ENCODE measurements at places on chromosomes 1 and 21.

DNA sequence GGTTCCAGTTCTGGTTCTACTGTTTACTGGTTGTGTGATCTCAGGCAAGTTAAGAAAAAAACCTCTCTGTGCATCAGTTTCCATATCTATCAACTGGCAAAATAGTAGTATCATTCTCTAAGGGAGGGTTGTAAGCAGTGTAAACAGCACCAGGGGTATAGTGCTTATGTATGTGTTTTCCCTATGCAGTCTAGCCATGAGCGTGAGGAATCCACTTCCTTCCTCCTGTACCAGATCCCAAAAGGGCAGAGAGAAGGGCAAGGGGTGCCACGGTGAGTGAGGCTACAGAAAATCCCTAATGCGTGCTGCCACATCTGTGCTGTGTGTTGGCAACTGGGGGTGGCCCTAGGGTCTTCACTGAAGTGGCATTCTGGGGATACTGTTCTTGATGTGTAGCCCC is 18.4 kb upstream of the RNF19B start:
- no peaks in the 10 kb centered on the region for H3K36me3 ChIP-seq
- no peak overlapping the region for H3K27ac ChIP-seq
- DNase-seq: no peak
- no peaks in the 10 kb centered on the region for H3K27me3 ChIP-seq

GRCh38 chr1:92376345-92376744 is 77.5 kb downstream of the RPAP2 start:
- no peak overlapping the region for H3K4me3 ChIP-seq
- DNase-seq: no peak
- H3K36me3 ChIP-seq: no peaks in the 10 kb centered on the region
- H3K27ac ChIP-seq: no peak overlapping the region
- H3K27me3 ChIP-seq: no peaks in the 10 kb centered on the region

DNA sequence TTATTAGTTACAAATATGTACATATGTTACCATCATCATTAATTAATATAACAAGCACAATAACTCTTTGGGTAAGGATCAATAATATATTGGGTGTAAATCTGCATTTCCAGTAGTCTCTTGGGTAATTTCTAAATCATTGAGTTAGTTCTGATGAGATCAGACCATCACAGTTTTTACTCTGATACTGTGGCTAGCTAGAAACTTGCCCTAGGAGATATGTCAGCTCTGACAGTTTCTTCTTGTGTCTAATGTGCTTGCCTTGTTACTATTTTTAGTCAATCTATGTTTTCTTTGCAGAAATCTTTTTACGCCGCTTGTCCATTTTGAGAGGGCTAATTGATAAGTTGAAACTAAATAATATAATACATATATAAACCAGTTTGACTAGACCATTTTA is 285.6 kb upstream of the ST6GALNAC5 start:
- H3K4me1 ChIP-seq: no peaks in the 10 kb centered on the region
- DNase-seq: no peak
- no peak overlapping the region for H3K27ac ChIP-seq

DNA sequence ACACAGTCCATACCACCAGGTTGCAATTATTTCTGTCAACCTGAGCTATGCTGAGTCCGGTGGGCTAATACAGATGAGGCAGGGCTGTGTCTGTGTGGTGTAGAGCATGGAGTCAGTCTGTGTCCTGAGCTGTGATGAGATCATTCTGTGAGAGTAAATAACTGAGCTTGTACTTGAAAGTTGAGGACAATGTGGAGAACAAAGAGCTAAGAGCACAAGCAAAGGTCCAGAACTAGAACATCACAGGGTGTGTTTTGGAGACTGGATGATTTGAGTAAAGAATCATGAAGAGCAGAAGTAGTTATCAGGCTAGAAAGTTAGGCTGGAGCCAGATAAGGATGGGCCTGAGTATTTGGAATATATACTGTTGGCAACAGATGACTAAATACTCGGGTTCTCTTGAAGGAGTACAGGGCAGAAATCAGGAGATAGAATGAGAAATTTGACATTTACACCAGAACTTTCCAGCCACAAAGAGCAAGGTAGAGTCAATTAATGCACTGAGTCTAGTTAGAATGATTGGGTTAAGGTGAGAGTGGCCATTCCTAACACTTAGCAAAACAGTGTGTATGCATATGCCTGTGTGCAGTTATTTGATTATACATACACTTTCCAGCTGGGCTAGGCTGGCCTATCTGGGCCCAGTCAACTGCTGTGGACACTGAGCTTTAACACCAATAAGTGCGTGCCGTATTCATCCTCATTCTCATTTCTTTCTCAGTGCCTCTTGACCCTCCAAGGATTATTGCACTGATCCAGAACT is 48.8 kb downstream of the LEPR start:
- DNase-seq: no peak
- H3K27ac ChIP-seq: no peak overlapping the region
- H3K27me3 ChIP-seq: no peaks in the 10 kb centered on the region
- no peak overlapping the region for H3K4me3 ChIP-seq

- no peak overlapping the region for H3K4me3 ChIP-seq
- DNase-seq: no peak
- H3K27ac ChIP-seq: no peak overlapping the region
- no peaks in the 10 kb centered on the region for H3K27me3 ChIP-seq
- H3K4me1 ChIP-seq: no peaks in the 10 kb centered on the region
- H3K36me3 ChIP-seq: no peaks in the 10 kb centered on the region
Observed at GRCh38 chr1:199079994-199080393, 441.2 kb downstream of the PTPRC start.

- peaks cover 18% of the 10 kb centered on the region for H3K36me3 ChIP-seq
- H3K27me3 ChIP-seq: no peaks in the 10 kb centered on the region
- DNase-seq: no peak
- no peaks in the 10 kb centered on the region for H3K4me1 ChIP-seq
Observed at GRCh38 chr1:11151826-11152612, 37.1 kb upstream of the ANGPTL7 start.

DNA sequence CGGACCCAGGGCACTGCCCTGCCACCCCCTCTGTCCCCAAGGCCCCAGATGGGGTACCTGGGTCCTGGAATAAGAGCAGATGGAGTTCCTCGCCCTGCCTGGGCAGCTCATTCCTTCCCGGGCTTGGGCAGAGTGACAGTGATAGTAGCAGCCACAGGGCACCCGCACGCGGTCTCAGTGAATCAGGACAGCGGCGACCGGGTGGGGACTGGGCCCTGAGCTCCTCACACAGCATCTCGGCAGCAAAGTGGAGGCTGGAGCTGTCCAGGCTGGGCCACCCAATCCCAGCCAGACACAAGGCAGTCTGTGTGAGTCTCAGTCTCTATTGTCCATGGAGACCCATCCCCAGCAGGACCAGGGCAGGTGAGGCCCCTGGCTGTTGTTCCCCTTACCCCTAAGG is 37.4 kb upstream of the CCDC27 start:
- DNase-seq: no peak
- no peaks in the 10 kb centered on the region for H3K27me3 ChIP-seq
- no peak overlapping the region for H3K4me3 ChIP-seq
- H3K4me1 ChIP-seq: no peaks in the 10 kb centered on the region
- H3K27ac ChIP-seq: no peak overlapping the region

DNA sequence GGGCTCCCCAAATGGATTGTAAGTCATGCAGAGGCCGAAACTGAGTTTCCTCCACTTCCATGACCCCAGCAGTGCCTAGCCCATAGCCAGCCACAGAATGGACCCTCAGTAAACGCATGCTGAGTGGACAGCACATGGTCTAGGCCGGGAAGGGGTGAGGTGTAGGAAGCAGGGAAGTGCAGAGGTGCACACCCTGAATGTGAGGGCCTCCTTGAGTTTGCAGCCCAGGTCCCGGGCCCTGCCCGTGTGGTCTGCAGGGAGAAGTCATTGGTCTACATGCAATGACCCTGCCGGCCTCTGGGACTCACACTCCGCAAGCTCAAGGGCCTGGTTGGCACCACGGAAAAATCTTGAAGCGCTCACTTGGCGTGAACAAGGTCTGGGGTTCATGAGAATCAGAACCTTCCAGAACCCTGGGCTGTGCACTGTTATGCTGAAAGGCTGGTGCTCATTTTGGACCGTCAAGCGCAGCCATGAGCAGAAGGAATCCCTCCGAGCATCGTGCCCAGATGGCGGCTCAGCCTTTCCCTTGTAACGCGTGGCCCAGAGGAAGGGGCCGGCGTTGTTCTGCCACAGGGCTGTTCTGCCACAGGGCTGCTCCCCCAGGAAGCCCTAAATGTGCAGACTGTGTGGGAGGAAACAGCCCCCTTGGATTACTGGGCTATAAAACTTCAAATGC is 66.4 kb downstream of the PSMG1 start:
- H3K27me3 ChIP-seq: no peaks in the 10 kb centered on the region
- DNase-seq: no peak
- H3K4me1 ChIP-seq: no peaks in the 10 kb centered on the region

DNA sequence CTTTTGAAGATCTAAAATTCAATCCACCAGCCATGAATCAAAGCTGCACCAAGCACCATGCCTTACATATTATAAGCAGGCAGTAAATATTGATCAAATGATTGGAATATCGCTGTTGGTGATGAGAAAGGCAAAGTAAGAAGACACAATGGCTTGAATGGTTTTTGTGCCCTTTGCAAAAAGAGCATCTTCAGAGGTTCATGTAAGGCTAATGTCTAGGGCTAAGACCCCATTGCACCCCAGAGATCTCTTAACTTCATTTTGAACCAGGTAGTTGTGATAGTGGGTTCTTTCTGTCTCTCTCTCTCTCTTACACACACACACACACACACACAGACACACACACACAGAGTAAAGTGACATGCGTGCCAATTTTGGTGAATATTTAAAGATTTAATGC is 12.0 kb downstream of the PROX1 start:
- H3K27me3 ChIP-seq: no peaks in the 10 kb centered on the region
- DNase-seq: no peak
- peaks cover 6% of the 10 kb centered on the region for H3K36me3 ChIP-seq
- H3K4me1 ChIP-seq: peaks cover 26% of the 10 kb centered on the region
- H3K4me3 ChIP-seq: no peak overlapping the region
- no peak overlapping the region for H3K27ac ChIP-seq

DNA sequence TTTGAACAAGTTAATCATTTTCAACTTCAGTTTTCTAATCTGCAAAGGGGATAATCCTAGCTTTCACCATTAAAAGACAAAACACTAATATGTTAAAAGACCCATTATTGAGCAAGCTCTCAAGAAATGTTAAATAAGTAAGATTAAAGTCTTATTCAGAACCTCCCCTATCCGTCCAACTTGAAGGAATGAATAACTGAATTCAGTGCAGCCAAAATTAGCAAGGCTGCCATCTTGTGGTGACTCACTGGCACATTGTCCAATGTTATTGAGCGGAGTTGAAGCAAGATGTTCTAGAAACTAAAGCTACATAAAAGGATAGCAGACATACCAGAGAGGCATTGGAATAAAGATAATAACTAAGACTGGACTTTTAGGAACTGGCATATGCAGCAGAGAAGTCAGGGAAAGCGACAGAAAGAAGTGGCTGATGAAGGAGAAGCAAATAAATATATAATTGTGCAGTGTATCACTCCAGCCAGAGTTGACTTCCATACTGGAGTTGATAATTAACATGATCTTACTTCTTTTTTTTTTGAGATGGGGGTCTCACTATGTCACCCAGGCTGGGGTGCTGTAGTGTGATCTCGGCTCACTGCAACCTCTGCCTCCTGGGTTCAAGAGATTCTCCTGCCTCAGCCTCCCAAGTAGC is 8.2 kb upstream of the CAP1 start:
- no peaks in the 10 kb centered on the region for H3K27me3 ChIP-seq
- DNase-seq: peak; percentile 66
- H3K4me1 ChIP-seq: peaks cover 20% of the 10 kb centered on the region
- H3K36me3 ChIP-seq: no peaks in the 10 kb centered on the region
- H3K27ac ChIP-seq: no peak overlapping the region

Measured in body of pancreas (tissue), 4 donors.